ENCODE measurements at places on chromosomes 12 and 14.
A peak's percentile ranks its signal among the peaks of the same experiment; 100 is the strongest.

GRCh38 chr12:51334764-51335163 lies 10.8 kb upstream of the BIN2 start:
- DNase-seq: no peak
- no peak overlapping the region for H3K27ac ChIP-seq
- H3K4me1 ChIP-seq: no peaks in the 10 kb centered on the region
- H3K36me3 ChIP-seq: no peaks in the 10 kb centered on the region
- no peak overlapping the region for H3K4me3 ChIP-seq

- H3K36me3 ChIP-seq: no peaks in the 10 kb centered on the region
- no peaks in the 10 kb centered on the region for H3K4me1 ChIP-seq
- H3K27ac ChIP-seq: peak overlapping the region; percentile 52
- DNase-seq: peak; percentile 59
- H3K27me3 ChIP-seq: no peaks in the 10 kb centered on the region
- no peak overlapping the region for H3K4me3 ChIP-seq
Observed at GRCh38 chr12:2084553-2085296, 31.9 kb downstream of the CACNA1C start.

- no peaks in the 10 kb centered on the region for H3K27me3 ChIP-seq
- H3K4me1 ChIP-seq: no peaks in the 10 kb centered on the region
- no peak overlapping the region for H3K27ac ChIP-seq
Observed at GRCh38 chr12:130787445-130788410, 51.3 kb downstream of the STX2 start.

DNA sequence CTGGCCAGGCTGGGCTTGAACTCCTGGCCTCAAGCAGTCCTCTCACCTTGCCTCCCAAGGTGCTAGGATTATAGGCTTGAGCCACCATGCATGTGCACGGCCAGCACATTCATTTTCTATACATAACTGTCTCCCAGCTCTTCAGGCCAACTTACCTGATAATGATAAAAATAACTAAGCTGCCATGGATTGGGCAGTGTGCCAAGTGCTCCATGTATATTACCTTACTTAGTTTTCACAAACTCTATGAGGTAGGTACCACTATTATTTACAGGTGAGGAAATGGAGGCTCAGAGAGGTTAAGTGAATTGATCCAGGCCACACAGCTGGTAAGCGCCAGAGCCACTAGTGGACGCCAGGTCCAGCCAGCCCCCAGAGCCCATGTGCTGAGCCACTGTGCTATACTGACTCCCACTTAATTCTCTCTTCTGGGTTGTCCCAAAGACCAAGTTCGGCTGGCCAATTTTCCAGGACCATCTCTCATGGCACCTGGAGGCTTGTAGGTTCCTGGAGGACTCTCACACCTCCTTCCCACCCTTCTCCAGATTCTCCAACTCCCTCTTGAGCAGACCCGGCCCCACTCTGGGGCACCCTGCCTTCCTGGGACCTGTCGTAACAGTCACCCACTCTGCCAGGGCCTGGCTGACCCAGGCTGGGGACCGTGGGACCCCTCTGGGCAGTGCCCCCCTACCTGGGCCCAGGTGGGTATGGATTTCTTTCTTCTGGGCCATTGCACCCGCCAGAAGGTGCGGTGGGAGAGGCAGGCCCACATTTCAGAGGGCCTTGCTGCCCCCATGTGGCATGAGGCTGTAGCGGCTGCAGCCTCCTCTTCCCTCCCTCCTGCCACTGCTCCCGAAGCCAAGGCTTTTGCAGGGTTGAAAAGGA lies 30.2 kb upstream of the CIPC start:
- H3K27ac ChIP-seq: peak overlapping the region; percentile 5
- no peaks in the 10 kb centered on the region for H3K4me1 ChIP-seq
- no peaks in the 10 kb centered on the region for H3K27me3 ChIP-seq
- DNase-seq: peak; percentile 72

DNA sequence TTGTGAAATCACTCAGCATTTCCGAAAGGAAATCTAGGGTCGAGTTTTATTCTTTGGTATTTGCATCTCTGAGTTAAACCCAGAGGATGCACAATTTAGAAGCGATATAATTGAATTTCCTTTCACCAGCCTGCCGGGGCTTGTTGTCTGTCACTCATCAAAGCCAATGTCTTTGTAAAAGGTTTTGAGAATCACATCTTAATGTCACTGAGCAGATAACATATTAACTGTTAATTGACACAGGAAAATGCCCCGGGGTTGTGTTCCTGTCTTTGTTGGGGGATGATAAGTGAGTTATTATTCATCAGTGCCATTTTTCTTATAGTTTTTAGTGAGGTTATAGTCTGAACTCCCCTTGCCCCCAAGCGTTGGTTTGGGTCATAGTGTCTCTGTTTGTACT lies 73.4 kb downstream of the DUSP6 start:
- H3K4me1 ChIP-seq: no peaks in the 10 kb centered on the region
- H3K36me3 ChIP-seq: no peaks in the 10 kb centered on the region
- H3K27me3 ChIP-seq: no peaks in the 10 kb centered on the region
- DNase-seq: no peak
- no peak overlapping the region for H3K27ac ChIP-seq

Data from uterus (tissue), 4 donors.